ENCODE measurements at places on chromosomes 4 and X.

- DNase-seq, result no peak
Measured at GRCh38 chrX:126799059-126799458, 20.5 kb upstream of the PRR32 start.

GRCh38 chr4:141348125-141348524 is 127.4 kb downstream of the ZNF330 start:
- DNase-seq, result no peak

- no peak for DNase-seq
Measured at GRCh38 chrX:153714256-153714655, 9.9 kb downstream of the BCAP31 start.

GRCh38 chr4:992297-993110 is 700 bp downstream of the SLC26A1 start:
- no peak for DNase-seq

GRCh38 chr4:77927991-77928925 is 65.6 kb downstream of the MRPL1 start:
- no peak for DNase-seq

- DNase-seq, result no peak
Measured at GRCh38 chr4:8194306-8195242, 4.5 kb upstream of the SH3TC1 start.

GRCh38 chr4:11130195-11130970 is 298.3 kb downstream of the HS3ST1 start:
- no peak for DNase-seq

GRCh38 chr4:117137145-117137544 is 51.8 kb upstream of the TRAM1L1 start:
- DNase-seq, result no peak

GRCh38 chr4:176818531-176818930 is 25.8 kb upstream of the VEGFC start:
- DNase-seq, result no peak

DNA sequence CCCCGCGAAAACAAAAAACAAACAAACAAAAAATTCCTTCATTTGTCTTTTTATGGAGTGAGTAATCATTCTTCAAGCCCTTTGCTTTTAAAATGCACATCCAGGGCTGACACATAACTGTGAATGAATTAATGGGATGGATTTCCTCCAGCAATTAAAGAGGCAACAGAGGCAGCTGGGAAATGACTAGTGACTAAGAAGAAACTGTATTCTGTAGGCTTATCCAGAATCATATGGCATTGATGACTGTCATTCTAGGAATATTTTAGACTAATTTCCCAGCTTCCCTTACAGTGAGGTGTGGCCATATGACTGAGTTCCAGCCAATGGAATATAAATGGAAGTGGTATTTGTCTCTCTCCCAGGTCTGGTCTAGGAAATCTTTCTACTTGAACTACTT is 46.8 kb upstream of the PDE5A start:
- DNase-seq, result no peak

DNA sequence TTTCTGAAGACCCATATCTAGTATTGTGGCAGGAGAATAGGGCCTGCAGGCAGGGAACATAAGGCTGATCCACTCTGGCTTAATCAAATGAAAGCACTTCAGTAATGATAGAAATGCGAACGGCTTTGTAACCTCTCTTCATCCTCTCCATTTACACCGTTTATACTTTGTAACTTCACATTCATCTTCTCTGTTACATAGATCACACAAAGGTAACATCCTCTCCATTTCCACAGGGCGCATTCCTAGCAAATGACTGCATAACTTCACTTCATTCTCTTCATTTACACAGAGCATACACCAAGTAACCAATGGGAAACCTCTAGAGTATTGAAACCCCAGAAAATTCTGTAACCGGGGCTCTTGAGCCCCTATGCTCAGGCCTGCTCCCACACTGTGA is 65.5 kb upstream of the SLC34A2 start:
- DNase-seq, result no peak
